ENCODE measurements at places on chromosomes 6 and 20.
A peak's percentile ranks its signal among the peaks of the same experiment; 100 is the strongest.

DNA sequence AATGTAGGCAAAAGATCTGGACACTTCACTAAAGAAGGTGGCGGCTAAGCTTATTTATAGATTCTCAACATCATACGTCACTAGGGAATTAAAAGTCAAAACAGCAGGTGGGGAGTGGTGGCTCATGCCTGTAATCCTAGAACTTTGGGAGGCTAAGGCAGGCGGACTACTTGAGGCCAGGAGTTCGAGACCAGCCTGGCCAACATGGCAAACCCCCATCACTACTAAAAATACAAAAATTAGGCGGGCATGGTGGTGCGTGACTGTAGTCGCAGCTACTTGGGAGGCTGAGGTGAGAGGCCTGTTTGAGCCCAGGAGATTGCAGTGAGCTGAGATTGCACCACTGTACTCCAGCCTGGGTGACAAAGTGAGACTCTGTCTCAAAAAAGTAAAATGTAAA is 74.6 kb downstream of the GPX5 start:
- DNase-seq, result no peak

DNA sequence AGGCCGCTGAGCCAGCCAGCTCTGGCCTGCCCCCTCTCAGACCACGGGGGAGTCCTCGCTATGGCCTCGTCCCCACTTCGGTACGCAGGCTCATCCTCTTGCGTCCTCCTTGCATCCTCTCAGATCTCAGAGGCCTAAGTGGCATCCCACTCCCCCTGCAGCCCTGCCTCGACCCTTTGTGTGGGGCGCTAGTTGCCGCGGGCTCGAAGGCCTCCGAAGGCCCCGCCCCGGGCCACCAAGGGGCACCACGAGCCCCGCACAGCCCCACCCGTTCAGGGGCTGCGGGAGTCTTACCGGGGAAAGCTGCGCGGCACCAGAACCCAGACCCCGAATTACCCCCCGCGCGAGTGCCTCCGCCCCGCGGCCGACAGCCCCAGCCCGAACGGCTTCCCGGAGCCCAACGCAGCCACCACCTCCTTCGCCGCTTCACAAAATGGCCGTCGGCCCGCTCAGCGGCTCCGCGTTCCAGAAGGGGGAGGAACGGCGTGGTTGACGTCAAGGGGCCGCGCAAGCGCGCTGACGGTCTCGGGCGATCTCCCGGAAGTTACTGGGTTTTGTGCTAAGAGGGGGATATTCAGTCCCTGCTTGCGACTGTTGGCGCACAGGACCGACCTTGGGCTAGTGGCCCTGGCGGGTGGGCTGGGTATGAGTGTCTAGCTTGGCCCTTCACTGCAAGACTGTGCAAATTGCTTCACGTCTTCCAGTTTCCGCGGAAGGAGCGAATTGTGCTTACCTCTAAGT is at the start of the genes CPNE1 and RBM12:
Gene CPNE1, minus strand, starts transcription at position 435 of the 741 bp plus-strand sequence. CDS start 31,977 bp downstream, outside the sequence.
Gene RBM12, minus strand, starts transcription at position 435 of the 741 bp plus-strand sequence. CDS start 9,578 bp downstream, outside the sequence.
- DNase-seq, result peak; percentile 81

DNA sequence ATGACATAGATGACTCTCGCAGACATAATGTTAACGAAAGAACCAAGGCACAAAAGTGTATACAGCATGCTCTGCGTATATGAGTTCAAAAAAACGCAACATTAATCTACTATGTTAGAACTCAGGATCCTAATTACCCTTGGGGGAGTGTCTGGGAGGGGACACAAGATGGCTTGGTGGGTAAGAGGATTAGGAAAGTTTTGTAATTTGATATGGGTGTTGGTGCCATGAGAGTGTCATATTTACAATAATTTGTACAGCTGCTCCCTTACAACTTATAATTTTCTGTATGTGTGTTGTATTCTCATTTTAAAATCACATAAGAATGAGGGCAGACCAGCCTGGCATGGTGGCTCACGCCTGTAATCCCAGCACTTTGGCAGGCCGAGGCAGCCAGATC is 38.6 kb downstream of the TFEB start:
- no peak for DNase-seq

- DNase-seq, result no peak
These were observed 222.2 kb downstream of the LY86 start for GRCh38 chr6:6810727-6811126.

DNA sequence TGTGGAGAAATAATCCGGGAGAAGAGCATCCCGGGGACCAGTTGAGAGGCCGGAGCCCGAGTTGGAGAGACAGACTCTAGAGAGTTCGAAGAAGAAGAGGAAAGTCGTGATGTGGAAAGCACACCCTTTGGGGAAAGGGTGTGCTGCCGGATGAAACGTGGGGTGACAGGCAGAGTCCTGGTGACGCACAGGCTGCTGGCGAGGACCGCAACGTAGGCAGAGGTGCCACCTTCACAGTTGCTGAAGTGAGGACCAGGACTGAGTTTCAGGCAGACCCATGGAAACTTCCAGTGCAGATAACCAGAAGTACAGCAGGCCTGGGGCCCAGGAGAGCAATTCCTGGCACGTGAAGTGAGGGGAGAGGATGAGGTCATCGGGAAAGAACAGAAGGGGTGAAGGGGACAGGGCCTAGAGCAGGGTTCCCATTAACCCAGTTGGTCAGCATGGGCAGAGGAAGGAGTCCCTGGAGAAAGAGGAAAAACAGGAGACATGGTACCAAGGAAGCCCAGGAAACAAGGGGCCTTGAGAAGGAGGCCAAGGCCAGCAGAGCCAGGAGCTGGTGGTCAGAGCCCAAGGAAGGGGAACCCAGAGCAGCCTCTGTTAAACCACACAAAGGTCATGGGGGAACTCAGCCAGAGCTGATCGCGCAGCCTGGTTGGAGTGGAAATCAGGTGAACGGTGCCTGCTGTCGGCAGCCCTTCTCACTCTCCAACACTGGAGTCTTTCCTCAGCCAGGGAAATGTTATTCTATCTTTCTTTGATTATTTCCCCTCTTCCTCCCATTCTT is 84.1 kb downstream of the PRND start:
- no peak for DNase-seq

- no peak for DNase-seq
These were observed 42.3 kb upstream of the ATXN1 start for GRCh38 chr6:16803294-16804200.

DNA sequence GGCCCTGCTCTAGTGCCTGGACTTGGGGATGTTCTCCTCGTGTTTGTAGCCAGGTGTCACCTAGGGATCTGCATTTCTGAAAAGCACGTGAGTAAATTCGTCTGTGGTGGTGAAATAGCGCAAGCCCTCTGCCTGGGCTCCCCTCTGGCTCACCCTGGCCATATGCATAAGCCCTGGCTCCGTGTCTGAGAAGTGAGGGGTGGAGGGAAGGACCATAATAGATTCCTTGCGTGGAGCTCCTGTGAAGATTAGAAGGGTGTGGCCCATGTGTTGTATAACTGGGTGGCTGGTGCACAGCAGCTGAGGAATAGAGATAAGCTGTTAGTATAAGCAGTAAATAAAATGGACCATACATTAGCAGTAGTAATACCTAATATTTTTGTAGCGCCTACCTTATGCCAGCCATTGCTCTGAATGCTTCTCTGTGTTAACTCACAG is 4.8 kb downstream of the BCAS1 start:
- no peak for DNase-seq

- no peak for DNase-seq
These were observed 80.9 kb upstream of the TOX2 start for GRCh38 chr20:43833511-43834395.

DNA sequence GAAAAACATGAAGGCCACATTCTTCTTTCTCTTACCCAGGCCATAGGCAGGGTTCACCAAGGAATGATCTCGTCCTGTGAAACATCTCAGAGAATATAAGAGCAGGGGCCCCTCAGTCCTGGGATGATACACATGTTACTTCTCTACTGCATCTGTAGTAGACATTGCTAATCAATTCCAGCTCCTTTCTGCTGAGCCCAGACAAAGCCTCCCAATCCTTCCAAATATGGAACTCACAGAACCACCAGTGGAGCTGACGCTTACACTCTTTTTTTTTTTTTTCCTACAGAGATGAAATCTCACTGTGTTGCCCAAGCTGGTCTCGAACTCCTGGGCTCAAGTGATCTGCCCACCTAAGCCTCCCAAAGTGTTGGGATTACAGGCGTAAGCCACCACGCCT is 9.1 kb downstream of the SNTA1 start:
- no peak for DNase-seq

DNA sequence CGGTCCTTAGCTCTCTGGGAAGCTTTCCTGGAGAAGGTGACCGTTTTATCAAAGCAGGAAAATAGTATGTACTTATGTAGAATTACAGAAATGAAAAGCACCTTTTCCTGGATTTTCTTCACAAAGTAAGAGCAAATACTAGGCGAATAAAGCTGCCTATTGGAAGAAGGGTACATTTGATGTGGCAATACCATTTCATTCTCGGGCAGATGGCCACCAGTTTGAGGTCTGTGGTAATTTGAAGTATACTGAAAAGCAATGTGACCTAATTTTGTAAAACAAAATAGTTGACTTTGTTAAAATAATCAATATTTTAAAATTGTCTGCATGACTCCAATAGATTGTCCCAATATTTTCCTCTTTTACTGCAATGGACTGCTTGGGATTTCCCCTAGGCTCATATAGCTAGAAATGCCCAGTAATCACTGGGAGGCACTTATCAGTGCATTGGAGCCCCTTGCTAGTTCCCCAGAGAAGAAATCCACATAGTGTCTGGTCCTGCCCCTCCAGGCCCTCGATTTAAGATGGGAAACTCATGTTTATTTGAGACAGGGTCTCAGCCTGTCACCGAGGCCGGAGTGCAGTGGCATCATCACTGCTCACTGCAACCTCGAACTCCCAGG is 7.4 kb upstream of the UTRN start:
- DNase-seq, result no peak

DNA sequence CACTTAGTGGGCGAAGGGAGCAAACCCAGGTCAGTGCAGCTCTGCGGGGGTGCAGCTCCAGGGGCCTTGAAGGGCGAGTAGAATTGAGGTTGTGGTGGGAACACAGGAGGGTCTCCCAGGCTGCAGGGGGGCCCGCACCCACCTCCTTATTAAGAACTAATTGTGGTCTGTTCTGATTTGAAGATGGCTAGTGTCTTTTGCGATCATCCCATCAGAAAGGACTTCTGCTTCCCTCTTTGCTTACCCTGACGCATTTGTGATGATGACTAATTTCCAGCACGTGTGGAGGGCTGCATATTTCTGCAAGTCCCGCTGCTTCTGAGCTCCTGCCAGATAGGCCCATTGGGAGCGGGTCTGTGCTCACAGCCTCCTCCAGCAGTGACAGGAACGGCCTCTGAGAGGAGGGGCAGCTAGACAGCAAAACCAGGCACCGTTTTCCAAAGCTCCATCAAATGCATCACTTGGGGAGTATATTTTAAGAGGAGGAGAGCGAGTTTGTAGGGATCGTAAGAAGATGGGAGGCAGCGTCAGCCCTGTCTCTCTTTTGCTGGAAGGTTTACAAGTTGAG is 268.9 kb downstream of the CDH4 start:
- DNase-seq, result no peak

- no peak for DNase-seq
These were observed 45.9 kb upstream of the CARMIL1 start for GRCh38 chr6:25233226-25233625.

GRCh38 chr6:44538807-44539201 is 151.3 kb downstream of the CDC5L start:
- DNase-seq, result no peak

DNA sequence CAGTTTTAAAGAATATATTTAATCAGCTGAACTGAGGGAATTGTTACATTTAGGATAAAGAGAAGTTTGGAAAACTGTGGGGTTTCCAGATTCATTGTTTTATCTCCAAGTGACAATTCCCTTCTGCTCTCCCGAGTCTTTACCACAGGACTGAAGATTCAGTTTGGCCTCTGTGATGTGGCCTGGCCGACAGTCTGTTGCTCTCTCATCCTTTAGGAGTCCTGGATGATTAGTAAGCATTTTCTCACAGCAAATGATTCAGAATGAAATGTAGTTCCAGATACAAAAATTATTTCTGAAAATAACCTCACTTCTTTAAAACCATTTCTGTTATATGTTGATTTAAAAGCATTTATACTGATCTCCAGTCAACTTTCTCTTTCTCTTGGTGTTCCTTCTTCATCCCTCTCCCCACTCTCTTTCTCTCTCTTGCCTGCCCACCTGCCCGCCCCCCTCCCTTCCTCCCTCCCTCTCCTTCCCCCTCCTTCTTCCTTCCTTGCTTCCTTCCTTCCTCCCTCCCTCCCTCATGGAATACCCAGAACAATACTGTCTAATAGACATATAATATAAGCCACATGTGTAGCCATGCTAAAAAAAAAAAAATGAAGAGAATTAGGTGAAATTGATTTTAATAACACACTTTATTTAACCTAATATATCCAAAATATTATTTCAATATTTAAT is 254.9 kb downstream of the PRL start:
- DNase-seq, result no peak

DNA sequence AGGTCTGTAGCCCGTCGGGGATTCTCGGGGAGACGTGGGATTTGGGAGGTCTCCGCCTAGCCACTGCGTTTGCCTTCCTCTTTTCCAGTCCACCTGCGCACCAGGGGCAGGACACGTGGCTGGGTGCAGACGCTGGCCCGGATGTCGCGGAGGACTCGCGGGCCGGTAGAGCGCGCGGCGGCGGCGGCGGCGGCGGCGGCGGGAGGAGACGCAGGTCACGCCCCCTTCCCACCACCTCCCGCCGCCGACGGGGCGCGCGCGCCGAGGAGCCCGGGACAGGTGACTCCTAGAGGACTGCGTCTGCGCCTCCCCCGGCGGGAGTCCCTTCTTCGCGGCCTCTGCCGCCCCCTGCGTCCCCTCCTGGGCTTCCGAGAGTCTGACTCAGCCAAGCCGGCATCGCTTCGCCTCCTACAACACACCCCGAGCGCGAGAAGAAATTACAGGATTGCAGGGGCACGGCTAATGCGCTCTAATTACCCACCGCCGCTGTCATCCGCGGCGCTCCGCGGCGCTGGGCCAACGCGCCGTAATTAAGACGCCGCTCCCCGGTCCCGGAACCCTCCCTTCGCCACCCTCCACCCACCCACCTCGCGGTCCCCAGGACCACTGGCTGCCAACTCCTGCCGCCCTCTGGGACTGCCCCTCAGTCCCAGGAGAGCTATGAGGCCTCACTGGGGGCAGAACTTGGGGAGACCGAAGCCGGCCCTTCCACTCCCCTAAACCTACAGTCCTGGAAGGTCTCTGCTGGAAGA is 124.5 kb downstream of the MRPL14 start:
- peak; percentile 38 for DNase-seq

- no peak for DNase-seq
These were observed 3.9 kb upstream of the OTOR start for GRCh38 chr20:16744178-16744807.

DNA sequence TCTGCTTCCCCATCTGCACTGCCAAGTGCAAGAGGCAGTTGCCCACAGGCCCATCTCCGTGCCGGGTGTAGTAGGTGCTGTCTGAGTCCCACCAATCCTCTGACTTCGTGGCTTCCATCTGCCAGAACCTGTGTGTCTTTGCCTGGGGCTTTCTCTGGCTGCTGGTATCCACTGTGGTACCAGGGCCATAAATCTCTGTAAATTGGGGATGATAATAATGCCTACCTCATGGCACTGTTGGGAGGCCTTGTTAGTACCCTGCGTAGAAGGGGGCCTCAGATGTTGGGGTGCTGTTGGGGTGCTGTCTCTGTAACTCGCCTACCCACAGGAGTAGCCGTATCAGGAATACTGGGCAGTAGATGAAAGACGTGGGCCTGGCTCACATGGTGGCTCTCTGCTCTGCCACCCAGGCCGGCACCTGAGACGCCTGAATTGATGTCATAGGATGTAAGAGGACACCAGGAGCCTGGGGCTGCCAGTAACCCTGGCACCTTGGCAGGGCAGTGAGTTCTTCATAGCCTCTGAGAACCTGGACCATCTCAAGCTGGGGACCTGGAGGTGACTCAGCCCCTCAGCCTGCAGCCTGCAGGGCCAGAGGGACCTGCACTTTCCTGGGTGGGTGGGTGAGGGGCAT is 94.1 kb upstream of the RNF24 start:
- DNase-seq, result no peak
